Stimulated activated CD4-positive, alpha-beta T cell treated with anti-CD3 and anti-CD28 coated beads, Interleukin-1b, Interleukin-23, amount 100 ng/mL, for 1 hour (primary cell): ENCODE measurements at places on chromosomes 2 and 18.

- no peak for DNase-seq
Measured at GRCh38 chr2:177597759-177598158, 205.2 kb downstream of the AGPS start.

DNA sequence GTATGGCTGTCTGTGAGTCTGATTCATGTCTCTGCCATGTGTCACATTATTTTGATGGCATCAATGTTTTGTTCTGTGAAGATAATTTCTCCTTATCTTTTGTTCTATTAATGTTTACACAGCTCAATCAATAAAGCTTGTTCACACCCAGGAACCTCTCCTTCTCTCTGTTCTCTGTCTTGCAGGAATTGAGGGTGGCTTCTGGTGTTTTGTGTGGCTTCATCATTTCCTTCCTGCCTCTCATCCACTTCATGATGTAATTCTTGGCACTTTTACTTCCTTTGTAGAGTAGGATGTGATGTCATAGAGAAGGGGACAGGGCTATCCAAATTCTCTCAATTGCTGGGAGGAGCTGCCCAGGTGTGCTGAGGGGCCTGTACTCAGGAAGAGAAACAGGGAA is 27.2 kb downstream of the ASXL3 start:
- DNase-seq, result no peak

GRCh38 chr2:42360493-42360889 is 526 bp downstream of the COX7A2L start:
- no peak for DNase-seq

- no peak for DNase-seq
Measured at GRCh38 chr18:68965817-68966216, 167.9 kb downstream of the CCDC102B start.

- DNase-seq, result peak; percentile 28
Measured at GRCh38 chr2:42105330-42106256, 57.8 kb downstream of the PKDCC start.

DNA sequence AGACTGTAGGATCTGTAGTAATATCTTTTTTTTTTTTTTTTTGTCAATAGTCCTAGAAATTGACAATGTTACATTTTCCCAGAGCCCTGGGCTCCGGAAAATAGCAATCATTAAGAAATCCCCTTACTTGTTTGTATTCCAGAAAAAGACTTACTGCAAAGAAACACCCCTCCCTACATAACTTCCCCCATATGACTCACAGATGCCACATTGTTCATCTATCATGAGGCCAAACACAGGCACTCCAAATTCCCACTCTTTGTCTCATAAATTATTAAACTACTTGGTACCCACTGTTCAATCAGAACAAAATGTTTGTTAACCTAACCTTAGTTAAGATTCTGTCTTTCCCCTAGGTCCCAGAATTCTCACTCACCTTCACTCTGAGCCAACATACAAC is 53.5 kb downstream of the TEX51 start:
- DNase-seq, result no peak

DNA sequence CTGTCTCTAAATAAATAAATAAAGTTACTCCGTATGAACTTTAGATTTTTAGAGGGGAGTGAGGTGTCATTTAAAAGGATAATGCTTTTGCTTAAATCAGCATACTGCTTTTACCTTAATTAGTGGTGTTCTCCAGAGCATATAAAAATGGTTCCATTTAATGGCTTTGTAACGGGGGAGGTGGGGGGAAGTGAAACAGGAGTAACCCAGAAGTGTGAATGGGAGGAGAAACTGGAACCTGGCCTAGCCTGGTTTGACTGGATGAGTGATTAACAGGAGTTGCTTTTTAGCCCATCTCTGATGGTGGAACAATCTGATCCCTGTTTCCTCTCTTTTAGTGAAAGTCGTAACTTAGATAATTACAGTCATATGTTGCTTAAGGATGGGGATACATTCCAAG is 1.6 kb downstream of the CNDP2 start:
- DNase-seq, result no peak

- no peak for DNase-seq
Measured at GRCh38 chr2:30601375-30601774, 154.3 kb downstream of the LCLAT1 start.

DNA sequence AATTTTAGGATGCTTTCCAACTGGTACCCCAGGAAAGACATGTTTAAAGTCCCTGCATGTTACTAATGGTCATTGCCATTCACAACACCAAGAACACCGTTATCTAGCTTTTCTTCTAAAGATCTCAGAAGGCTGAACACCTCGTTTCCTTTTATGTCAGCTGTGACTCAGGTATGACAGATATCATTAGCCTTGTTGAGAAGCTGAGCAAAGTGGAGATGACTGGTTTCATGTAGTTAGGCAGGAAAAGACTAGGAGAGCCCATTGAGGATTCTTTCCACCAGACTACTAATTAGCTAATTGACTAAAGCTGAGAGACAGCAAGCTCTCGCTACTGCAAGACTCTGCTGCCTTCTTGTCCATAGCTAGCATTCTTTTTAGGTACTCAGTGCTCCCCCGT is 32.0 kb upstream of the ARL5A start:
- DNase-seq, result no peak

DNA sequence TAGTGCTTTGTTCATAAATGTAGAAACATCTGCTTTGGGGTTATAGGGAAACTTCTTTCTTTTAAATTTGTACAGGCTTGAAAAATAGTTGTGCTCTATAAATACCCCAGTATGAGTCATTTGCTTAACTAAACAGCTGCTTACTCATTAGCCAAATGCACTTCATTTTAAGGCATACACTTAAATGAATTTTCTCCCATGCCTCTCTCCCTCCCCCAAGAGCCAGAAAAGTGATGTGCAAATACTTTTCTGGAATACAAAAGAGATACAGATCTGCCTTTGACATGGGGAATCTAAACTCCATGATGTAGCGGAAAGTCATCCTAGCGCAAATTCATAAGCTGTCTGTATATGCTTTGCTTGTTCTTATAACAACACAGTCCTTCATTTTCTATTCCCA is 469.4 kb downstream of the DLGAP1 start:
- no peak for DNase-seq

DNA sequence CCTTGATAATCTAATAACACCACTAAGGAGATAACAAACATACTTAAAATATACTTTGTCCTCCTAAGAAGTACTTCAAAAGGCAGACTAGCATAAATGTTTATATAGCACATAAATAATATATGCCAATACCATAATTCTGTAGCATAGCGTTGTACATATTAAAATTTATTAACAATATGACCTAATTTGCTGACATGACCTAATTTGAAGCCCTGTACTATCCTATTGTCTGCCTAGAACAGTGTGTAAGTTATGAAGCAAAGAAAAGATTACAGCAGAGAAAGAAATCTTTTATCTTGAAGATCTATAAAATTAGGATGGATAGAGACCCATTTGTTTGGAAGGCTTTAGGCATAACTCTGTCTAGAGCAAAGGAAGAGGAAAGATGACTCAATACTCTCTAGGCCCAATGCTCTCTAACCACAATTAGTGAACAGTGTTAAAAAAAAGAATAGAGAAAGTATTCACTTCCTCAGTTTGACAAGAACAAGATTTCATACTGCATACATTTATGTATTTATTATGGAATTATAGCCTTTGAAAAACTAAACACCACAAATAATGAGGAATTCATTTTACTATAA is 231.3 kb downstream of the ZRANB3 start:
- DNase-seq, result no peak

- no peak for DNase-seq
Measured at GRCh38 chr2:113700186-113700841, 56.1 kb downstream of the SLC35F5 start.

GRCh38 chr2:39243469-39244123 is at the start of gene CDKL4:
CDKL4 (minus strand) TSS chr2:39243970.
- DNase-seq, result no peak

GRCh38 chr2:122388208-122388607 is 632.8 kb downstream of the TSN start:
- no peak for DNase-seq

DNA sequence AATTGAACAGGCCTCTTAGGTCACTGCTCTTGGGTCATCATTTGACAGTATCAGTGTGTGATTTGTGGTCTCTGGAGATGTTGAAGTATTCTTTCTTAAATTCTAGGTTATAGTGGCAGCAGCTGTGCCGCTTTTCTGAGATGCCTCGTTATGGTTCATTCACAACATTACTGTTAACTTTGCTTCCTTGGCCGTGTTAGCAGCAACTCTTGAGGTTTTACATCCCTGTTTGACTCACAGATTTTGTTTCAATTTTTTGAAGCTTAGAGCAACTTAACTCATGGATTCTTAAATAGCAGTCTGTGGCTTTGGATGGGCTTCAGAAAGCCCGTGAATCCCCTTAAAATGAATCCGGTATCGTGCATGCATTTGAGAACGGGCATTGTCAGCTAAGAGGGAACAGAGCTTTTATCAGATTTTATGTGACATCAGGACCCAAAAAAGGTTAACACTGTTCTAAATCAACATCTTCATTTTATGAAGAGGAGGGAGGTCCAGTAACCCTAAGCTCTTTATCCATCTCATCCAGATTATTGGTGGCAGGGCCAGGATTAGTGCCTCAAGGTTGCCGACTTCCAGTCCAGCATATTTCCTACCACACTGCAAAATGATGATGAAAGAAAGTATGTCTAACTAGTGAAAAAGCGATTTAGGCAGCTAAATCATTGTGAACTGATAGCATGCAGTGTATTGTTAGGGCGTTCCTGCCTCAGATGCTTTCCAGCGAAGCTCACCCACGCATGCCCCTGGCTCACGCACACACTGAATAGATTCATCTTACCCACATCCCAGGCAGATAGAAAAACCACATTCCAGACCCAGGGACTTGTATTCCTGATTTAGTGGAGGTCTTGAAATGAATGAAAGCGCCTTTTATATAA is 5.1 kb downstream of the TRIB2 start:
- DNase-seq, result no peak
